Ascending aorta (tissue), 2 donors: ENCODE measurements at places on chromosomes 6 and 20.

DNA sequence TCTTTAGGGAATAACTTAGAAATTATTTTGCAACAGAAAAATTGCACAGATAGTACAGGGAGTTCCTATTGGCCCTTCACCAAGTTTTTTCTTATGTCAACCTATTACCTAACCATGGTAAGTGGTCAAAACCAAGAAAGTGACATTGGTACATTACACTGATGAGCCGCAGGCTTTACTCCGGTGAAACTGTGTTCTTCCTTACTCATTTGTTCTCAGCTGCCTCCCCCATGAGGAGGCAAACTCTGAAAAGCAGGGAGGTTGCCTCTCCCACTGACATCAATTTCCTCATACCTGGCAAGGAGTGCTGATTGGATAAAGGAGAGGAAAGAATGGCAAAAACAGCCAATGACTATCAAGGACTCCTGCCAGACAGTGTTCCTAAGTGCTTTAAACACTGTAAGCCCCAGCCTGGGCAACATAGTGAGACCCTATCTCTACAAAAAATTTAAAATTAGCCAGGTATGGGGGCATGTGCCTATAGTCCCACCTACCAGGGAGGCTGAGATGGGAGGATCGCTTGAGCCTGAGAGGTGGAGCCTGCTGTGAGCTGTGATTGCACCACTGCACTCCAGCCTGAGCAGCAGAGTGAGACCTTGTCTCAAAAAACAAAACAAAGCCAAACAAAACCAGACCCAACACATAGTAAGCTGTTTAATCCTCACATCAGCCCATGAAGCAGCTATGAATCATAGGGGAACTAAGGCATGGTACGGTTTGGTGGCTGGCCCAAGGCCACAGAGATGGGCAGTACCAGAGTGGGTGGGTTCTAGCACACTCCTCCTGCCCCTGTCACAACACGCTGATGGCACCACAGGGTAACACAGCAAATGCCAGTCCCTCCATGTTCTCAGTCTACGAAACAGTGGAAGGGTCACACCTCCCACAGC is 24.7 kb downstream of the C20orf203 start:
- no peak for DNase-seq

DNA sequence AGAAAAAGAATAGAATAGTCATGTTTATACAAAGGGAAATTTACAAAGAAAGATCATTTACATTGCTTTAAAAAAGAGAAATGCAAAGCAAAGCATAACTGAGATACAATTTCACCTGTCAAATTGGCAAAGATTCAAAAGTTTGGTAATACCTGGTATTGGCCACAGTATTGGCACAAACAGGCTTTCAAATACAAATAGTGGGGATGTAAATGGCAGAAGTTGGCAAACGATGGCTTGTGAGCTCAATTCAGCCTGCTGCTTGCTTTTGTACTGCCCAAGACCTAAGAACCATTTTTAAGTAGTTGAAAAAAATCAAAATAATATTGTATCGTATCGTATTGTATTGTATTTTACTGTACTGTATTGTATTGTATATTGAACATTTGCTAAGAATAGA is 194.5 kb upstream of the JAG1 start:
- DNase-seq, result no peak

DNA sequence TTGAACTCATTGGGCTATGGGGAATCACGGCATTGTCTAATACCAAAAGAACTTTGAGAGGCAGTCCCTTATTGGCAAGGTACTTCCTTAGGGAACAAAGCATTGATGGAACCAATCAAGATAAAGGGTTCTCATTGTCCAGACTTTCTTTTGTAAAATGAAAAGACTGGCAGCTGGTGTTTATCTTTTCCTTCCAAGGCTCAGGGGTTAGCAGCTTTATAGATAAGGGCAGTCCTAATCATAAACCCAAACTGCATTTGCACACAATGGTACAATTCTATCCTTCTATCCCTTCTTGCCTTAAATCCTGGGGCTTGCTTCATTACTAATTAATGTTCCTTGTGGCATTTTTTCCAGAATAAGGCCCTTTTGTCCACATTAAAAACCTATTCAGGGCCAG is 28.6 kb downstream of the CDK19 start:
- no peak for DNase-seq

GRCh38 chr6:134636186-134636799 is 313.6 kb downstream of the ALDH8A1 start:
- no peak for DNase-seq

DNA sequence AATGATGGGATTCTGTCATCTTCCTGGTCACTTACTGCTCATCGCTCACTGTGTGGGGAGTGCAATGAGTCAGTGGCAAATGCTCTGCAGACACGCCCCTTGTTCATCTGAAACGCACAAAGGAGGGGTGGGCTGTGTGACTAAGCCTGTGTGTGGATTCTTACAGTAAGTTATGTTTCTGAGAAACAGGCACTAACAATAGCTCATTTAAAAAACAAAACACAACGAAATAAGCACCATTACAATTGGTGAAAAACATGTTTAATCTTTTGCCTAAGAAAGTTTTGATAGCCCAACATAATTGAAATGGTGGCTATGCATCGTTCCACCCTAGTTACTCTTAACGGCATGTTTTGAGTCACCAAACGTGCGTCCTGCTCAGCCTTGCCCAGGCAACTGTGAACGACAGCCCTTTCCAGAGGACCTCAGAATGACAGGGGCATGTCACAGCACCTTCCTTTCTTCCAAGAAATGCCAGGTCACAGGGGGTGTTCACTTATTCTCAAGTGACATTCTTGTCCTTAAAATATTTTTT is 118.4 kb upstream of the SGK1 start:
- peak; percentile 78 for DNase-seq

GRCh38 chr20:19996917-19997316 is 20.2 kb upstream of the NAA20 start:
- DNase-seq, result no peak

DNA sequence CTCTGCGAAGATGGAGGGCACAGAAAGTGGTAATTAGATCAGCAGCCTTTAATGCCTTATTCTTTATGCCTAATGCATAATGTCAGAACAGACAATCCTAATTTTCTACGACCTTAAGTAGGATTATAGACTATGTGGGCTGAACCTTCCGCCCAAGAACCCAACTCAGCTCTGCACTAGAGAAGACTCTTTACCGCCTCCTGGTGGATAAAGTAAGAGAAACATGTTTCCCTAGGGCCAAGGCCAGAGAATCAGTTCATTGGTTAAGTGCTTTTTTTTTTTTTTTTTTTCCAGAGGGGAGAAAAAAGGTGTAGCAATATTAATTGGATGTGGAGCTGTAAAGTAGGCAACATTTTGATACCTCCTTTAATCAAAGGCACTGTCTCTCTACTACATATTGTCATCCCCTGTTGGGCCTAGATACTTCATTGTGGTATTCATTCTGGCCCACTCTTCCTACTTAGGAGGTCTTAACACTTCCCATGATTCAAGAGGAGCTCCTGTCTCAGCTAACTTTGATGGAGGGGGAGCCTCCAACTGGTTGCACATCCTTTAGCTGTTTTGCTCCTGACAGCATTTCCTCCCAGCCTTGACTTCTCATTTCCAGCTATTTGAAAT is 124.9 kb upstream of the NRN1 start:
- DNase-seq, result no peak

GRCh38 chr20:45328451-45328850 is 19.8 kb downstream of the SDC4 start:
- DNase-seq, result no peak

GRCh38 chr6:27168108-27168507 is 79.4 kb upstream of the PRSS16 start:
- DNase-seq, result no peak

GRCh38 chr20:62232770-62233645 is 5.3 kb upstream of the OSBPL2 start:
- no peak for DNase-seq

- no peak for DNase-seq
These were observed 411.8 kb downstream of the CDKAL1 start for GRCh38 chr6:20946022-20946421.
